ENCODE measurements at places on chromosomes 7 and 10. TPM values are rescaled to one million over a fixed set of nuclear protein-coding genes. Genes with fewer than 3 reads are reported as not detected.
A peak's percentile ranks its signal among the peaks of the same experiment; 100 is the strongest.

GRCh38 chr10:78717200-78717599 is 351.6 kb upstream of the ZMIZ1 start:
- DNase-seq = no peak

DNA sequence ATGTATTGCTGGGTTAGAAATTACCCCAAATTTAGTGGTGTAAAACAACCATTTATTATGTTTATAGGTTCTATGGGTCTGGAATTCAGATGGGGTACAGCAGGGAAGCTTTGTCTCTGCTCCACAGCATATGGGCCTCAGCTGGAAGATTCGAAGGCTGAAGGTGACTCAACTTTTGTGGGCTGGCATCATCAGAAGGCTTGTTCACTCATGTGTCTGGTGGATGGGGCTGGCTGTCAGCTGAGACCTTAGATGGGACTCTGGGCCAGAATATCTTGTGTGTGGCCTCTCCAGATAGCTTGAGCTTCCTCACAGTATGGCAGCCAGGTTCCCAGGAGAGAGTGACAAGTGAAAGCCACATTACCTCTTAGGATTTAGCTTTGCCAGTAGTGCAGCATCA is 45.9 kb downstream of the ZNF503 start:
- DNase-seq = no peak

GRCh38 chr7:101170617-101171441 is 5.5 kb upstream of the VGF start:
- no peak for DNase-seq

GRCh38 chr7:64951250-64951848 is 39.5 kb downstream of the ZNF117 start:
- DNase-seq = peak; percentile 60

Gene PTPN12
- total RNA-seq = 24.4 TPM

GRCh38 chr7:53965716-53966115 is 576.5 kb upstream of the VSTM2A start:
- DNase-seq = no peak

GRCh38 chr7:51229106-51229537 is 87.5 kb downstream of the COBL start:
- DNase-seq = no peak

DNA sequence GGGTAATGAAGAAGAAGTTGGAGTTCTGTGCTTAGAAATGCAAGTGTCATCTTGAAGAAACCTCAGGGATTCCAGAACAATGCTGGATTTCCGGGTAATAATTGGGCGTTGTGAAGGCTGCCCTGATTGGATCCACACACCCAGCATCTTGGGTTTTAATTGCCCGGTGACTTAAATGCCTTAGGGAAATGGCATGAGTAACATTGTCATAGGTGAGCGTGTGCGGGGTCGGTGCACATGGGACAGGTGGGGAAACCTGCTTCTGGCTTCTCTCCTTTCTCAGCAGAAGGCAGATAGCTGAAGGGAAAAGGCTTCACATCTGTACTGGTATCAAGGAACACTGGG is 15.2 kb upstream of the CAMK1D start:
- no peak for DNase-seq

Gene SMO
- 15.5 TPM for total RNA-seq

DNA sequence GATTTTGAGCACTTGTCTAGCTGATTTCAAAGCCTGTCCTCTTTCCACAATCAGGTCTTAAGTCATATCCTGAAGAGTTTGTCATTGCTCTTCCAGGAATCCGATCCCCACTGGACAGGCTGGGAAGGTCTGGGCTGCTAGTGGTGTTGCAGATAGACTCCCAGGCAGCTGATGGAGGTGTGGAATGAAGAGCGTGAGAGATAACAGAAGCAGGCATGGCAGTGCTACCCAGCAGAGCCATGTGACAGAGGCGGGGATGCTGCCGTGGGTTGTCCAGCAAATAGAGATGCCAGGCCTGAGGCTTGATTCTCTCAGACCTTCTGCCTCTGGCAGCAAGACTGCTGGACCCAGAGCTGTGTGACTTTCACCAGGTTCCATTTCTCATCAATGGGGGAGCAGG is 116.5 kb upstream of the EEPD1 start:
- no peak for DNase-seq

Gene AKR1C4
- total RNA-seq = not detected

DNA sequence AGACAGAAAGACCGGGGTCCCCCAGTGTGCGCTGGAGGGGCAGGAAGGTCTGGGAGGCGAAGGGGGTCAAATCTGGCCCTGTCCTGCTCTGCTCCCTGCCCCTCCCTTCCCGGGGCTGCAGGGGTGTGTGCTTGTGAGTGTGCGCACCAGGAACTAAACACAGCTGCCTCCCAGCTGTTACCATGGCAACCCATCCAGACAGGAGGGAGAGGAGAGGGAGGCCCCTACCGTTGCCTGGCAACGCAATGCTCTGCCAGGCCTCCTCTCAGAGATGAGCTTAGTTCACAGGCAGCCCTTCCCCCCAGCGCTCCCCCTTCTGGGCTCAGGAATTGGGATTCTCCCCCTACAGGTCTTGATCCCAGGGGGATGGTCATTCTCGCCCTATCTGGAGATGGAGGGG is 6.1 kb downstream of the NYAP1 start:
- peak; percentile 90 for DNase-seq

- no peak for DNase-seq
These were observed 170.4 kb downstream of the WNT2 start for GRCh38 chr7:117152213-117153007.

Gene PNLIPRP1
- not detected for total RNA-seq

DNA sequence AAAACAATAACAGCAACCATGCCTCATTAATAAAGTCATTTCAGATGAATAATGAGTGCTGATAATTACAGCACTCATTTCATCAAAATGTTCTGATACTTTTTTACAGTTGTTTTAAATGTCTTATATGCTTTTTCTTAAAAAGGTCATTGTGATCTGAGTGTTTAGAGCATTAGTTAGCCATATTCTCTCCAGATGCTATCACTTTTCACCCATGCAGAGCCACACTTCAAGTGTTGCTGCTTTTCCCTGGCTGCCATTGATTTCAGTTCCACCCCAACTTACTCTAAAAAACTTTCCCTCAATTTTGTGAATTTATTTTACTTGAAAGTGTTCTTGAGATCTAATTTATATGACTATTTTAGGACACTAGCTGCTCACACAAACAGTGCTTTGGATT is 41.8 kb downstream of the NUP205 start:
- DNase-seq = no peak

DNA sequence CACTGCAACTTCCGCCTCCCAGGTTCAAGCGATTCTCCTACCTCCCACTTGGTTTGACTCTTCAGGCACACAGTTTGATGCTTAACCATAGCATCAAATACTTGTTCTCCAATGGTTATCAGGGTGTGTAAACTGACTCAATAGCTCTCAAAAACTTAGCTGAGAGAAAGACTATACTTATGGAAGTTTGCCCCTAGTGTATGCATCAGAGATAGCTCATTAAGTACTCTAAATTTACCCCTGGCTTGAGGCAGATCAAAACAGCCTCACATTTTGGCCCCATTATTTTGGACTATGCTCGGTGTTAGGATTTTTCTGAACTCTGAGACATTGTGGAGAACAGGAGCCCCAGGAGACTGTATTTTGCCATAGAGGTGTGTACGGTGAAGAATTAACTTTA is 40.8 kb upstream of the SLC35B4 start:
- no peak for DNase-seq

- DNase-seq = no peak
These were observed 229.1 kb upstream of the IGFBP3 start for GRCh38 chr7:46150202-46150601.

GRCh38 chr7:42137941-42138340 is 99.1 kb downstream of the GLI3 start:
- no peak for DNase-seq

GRCh38 chr10:112218960-112219359 is 35.4 kb upstream of the GPAM start:
- no peak for DNase-seq

Gene CCL24
- not detected for total RNA-seq

GRCh38 chr10:19977097-19977521 is 160.9 kb downstream of the PLXDC2 start:
- no peak for DNase-seq

- DNase-seq = no peak
These were observed 102.2 kb downstream of the TCF7L2 start for GRCh38 chr10:113052076-113052830.

GRCh38 chr10:110241841-110242240 is 34.4 kb downstream of the MXI1 start:
- DNase-seq = no peak

- no peak for DNase-seq
These were observed 789 bp downstream of the TCF7L2 start for GRCh38 chr10:112950714-112951358.

Gene BAG3
- total RNA-seq = 8.8 TPM

Measured in H4 (cell line).